CD4-positive, alpha-beta T cell treated with Interleukin-6 at 100 ng/mL for 8 hours (primary cell): ENCODE measurements at places on chromosomes 3 and 15.

- no peak for DNase-seq
Observed at GRCh38 chr3:139928708-139929505, 6.1 kb upstream of the CLSTN2 start.

DNA sequence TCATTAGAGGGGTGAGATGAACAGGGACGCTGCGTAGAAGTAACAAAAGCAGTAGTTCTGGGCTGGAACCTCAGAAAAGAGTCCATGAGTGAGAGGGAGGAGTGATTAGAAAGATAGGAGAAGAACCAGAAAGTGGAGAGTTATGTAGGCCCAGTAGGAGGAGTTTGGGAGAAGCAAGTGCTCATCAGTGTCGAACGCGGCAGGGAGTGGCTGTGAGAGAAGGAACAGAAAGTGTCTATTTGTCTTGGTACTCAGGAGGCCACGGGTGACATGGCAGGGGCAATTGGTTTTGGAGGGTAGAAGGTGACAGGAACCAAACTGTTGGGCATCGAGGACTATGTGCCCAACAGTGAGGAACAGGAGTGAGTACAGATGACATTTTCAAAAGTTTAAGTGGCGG lies 1.3 kb upstream of the INSYN1 start:
- no peak for DNase-seq

DNA sequence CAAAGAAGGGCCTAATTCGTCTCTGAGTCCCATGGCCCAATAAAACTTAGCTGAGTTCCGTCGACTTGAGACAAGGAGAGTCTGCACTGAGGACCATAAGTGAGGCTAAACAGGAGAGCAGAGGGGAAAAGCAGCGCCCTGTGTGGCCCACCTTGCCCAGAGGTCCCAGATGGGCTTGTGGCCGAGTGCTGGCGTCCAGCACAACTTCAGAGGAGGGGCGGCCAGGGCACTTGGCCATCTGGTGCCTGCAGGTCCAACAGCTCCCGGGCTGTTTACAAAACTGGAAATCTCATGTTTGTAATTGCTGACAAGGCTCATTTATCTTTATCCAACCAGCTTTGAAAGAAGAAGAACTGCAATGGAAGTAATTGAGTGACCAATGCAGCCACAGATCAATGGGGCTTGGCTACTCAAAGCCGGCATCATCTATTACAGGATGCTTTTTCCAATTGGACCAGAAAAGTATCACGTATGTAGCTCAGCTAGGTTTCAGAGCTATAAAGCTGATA lies 306.3 kb downstream of the OCA2 start:
- DNase-seq: no peak

- no peak for DNase-seq
Observed at GRCh38 chr15:40248006-40248783, 9.3 kb downstream of the PAK6 start.

DNA sequence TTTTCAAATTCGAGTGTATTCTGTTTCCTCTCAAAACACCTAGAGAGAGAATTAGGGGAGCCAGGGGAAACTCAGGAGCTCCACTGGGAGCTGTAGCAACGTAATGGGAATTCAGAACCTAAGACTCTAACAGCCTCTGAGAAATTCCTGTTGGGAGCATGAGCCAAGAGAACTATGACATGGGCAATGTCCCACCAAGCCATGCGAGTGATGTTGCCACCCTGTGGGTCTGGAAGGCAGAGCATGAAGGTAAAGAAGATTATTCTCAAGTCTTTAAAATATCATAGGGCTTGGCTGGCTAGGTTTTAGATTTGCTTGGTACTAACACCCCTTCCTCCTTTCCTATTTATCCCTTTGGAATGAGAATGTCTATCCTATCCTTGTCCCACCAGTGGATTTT lies 392.6 kb upstream of the ADAMTS9 start:
- DNase-seq: no peak

DNA sequence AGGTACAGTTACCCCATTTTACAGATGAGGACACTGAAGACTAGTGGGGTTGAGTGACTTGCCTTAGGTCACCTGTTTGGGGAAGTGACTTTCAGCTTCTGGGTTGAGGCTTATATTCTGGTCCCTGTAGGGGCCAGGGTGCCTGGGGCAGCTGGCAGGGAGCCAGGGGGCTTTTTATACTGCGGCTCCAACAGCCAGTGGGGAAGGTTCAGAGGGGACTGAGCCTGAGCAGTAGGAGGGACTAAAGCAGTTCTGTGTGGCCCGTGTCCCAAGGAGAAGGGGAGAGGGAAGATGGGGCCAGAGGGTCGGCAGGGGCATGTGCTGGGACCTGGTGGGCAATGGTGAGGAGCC lies 37.7 kb downstream of the SLC6A6 start:
- DNase-seq: no peak
